ENCODE measurements at places on chromosomes 6 and 20.

DNA sequence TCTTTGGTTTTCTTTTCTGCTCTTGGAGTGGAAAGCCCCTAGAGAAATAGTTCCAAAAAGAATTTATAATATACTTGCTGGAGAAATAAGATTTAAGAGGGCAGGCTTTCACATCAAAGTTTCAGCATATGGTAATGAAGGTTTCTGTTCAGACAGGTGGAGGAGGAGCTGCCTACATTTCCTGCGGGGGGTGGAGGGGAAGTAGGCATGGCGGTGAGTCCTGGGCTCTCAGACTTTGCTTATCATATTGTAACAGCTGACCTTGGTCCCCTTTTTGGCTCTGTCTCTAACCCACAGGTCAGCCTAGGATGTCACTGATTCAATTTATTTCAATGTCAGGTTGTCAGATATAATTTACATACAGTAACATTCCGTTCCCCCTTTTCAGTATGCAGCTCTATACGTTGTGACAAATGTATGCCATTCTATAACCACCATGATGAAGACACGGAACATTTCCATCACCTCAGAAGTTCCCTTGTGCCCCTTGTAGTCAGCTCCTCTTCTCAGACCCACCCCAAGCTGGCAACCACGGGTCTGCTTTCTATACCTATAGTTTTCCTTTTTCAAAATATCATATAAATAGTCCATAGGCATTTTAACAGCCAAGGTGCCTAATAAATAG is 77.6 kb upstream of the GGTLC1 start:
- DNase-seq: peak; percentile 4

DNA sequence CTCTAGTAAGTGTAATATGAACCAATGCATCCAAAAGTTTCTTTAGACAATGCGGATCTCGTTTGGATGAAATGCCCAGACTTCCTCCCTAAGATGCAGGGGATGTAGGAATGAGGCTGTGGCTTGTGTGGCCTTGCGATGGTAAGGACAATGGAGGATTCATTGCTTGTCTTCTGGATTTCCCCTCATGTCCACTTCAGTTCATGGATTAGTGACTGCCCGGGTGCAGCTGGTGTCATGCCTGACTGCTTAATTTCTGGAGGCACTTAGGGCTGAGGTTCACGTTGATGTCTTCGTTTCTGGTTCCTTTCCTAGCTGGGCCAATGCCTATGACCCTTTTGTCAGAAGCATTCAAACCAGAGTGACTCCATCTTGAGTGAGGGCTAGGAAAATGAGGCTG is 93.8 kb downstream of the SCP2D1 start:
- no peak for DNase-seq

DNA sequence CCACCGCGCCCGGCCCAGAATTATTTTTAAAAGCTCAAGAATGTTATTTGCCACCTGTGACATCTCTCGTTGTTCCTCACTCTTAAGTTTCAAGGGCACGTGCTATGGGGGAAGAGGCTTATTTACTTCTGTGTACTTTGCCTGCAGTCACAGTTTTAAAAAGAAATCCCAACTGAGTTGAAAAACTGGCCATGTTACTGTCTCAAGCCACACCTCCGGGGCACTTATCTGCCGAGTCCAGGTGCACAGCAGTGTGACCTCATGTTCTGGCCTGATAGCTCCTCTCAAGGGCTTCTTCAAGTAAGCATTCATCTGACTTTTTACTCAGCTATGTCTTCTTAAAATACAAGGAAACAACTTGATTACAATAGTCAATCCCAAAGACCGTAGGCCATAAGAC is 34.5 kb downstream of the SHLD1 start:
- no peak for DNase-seq

- no peak for DNase-seq
Measured at GRCh38 chr6:71393981-71394432, 105.4 kb downstream of the OGFRL1 start.

DNA sequence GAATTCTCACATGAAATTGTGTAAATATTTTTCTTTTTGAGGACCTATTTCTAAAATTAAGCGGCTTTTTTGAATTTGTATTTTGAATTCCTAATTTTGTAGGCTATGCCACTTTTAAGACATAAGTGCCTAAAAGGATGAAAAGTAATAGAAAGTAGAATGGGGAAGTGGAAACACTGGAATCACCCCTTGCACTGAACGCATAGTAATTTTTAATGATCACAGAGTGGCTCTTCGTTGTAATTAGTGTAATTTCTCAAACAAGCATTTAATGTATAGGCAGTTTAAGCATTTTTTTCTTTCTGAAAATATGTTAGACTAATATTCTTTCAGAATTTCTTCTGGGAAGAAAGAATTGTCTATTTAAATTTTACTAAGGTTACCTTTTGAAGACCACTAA is 73.2 kb downstream of the ARID1B start:
- no peak for DNase-seq

DNA sequence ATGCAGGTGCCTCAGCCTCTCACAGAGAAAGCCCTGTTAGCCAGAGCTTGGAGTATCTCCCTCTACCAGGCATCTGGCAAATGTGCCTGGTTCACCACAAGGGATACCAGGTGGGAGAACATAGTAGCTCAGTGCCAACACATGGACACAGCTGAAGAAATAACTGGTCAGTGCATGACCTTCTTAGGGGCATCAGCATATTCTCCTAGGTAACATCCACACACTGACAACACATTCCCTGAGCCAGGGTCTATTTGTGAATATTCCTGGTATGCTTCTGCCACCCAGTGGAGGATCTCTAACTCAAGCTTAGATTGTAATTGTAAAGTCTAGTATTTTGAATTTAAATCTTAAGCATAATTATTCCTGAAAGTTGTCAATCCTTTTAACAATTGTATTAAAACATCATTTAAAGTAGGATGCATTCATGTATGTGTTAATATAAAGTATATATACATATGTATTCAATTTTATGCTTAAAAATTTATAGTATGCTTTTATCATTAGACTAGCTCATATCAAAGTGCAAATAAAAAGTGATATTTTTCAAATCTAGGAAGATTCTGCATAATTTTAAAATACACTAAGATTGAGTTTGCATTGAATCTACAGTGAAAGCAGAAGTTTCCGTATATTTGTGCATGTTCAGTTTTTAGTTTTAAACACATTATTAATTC is 45.3 kb upstream of the COL21A1 start:
- no peak for DNase-seq

- DNase-seq: no peak
Measured at GRCh38 chr20:52004715-52005114, 186.9 kb downstream of the ZFP64 start.

- no peak for DNase-seq
Measured at GRCh38 chr6:39646751-39647420, 78.3 kb downstream of the KIF6 start.

DNA sequence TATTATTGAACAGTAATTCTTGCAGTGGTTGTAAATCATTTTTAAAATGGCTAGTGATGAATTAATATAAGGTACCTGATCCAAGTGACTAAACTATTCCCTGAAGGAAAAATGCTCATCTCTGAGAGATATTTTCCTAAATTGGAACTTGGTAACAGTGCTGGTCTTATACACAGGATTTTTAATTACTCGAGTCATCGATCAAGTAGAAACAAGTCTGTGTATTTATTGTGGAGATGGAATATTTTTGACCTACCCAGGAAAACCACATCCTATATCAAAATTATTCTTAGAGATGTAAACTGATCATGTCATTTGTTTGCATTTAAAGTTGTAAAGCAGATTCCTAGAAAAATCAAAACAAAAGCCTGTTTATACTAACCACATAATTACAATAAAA is 166.9 kb downstream of the MOXD1 start:
- DNase-seq: no peak

- no peak for DNase-seq
Measured at GRCh38 chr6:31954511-31954910, 4.3 kb downstream of the NELFE start.

GRCh38 chr6:52982680-52983079 is 12.4 kb downstream of the GSTA4 start:
- no peak for DNase-seq

DNA sequence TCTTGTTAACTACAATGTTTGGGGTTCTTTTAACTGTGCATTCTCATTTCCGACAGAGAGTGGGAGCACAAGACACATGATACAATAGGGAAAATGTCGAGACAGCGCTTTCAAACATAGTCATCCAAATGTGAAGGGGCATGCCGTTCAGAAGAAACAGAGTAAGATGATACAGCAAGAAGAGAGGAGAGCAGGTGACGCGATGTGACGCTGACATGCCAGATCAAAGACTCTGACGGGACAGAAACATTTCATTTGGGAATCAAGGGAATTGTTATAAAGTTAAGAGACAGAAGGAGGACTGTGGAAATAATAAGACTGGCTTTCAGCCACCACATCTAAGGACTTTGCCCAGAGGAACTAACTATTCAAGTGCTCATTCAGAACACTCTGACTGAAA is 117.4 kb downstream of the FAXC start:
- no peak for DNase-seq

DNA sequence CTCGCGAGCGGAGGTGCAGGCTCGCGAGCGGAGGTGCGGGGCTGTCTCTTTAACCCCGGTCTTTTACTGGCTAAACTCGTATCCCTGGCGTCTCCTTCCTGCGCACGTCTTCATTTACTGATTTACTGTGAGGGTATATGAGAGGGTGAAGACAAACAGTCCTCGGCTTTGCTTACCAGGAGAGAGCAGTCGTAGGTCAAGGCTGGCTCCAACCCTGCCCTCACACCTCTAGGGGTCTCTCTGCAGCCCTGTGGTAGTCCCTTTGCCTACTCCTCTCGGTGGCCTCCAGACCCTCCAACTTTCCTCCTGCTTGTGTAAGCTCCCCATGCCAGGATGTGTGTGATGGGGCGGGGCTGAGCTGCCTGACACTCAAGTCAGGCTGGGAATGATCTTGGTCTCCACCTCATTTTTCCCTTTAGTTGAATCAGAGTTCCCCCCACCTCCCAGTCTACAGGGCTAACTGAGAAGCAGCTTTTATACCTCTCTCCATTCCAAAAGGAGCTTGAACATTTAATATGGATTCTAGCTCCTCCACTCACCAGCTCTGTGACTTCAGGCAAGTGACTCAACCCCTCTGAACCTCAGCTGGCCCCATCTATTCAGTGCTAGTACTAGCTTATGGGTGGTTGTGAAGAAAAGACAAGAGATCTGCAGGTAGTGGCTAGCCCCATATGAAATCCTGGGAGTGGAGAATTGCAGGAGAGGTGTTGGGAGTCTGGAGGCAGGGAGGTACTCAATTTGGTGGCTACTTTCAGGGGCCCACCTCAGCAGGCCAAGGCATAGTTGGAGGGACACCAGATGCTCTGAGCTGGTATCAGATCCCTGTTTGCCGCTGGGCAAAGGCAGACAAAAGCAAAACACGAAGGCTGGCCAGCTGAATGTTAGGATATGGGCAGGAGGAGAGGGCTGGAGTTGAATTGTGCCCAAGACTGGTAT is 902 bp downstream of the SLC29A1 start:
- DNase-seq: no peak

- DNase-seq: no peak
Measured at GRCh38 chr20:63497946-63498935, 642 bp downstream of the EEF1A2 start.

GRCh38 chr20:461254-462198 is 807 bp downstream of the TBC1D20 start:
- DNase-seq: no peak

DNA sequence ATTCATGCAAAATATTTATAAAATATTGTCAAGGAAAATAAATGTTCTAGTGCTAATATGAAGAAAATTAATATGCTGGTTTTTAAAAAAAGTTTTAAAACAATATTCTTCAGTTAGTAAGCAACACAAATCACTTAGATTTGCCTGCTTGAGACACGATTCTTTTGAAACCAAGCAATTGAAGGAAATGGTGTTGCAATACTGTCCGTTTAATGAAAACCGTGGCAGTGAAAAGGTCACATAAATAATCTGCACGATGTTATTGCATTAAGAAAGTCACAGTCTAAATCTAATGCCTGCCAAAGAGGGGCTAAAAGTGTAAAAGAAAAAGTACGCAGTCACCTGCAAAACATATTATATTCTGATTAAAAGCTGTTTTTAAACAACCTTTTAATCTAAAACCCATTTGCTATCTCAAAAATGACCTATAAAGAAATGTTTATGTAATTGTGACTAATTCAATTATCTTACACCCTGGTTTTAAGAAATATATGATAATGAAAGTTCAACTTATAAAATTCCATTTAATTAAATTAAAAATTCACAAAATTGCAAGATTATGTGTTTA is 143.0 kb downstream of the GMDS start:
- no peak for DNase-seq

DNA sequence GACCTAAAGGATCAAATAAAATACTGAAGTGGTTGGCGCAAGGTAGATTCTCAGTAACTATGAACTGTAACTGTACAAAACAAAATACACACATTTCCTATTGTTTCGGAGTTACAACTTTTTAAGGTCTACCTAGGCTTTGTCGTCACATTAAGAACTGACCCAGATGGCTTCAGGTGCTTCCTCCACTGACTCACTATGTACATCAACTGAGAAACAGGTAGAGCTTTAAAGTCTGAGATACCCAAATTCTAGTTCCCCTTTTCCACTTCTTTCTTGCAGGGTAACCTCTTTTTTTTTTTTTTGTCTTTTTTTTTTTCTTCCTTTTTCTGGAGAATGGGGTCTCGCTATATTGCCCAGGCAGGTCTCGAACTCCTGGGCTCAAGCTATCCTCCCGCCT is 5.5 kb downstream of the SNRPB start:
- no peak for DNase-seq

DNA sequence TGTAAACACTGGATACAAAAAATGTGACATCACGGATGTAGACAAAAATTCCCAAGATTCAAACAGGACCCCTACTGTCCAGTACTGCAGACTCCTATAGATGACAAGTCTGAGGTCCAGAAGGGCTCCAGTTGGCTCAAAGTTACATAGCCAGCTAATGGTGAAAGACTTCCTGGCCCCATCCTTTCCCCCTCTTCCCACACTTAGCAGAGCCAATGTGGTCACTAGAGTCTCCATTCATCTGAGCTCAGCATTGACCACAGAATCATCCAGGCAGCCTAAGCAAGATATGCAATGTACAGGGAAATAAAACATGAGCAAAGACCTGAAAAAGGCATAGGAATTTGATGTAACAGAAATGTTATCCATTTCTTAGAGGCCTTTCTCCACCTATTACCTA is 180.5 kb downstream of the ADAT2 start:
- DNase-seq: no peak

GRCh38 chr6:110322874-110323242 is 35.3 kb downstream of the METTL24 start:
- DNase-seq: no peak

GRCh38 chr20:11219192-11219591 is 545.4 kb upstream of the JAG1 start:
- no peak for DNase-seq
